Mammary microvascular endothelial cell (primary cell): ENCODE measurements at places on chromosomes 6 and 20. TPM values are rescaled to one million over a fixed set of nuclear protein-coding genes. Genes with fewer than 3 reads are reported as not detected.

Gene SSTR4
- not detected in 2 replicates for total RNA-seq

Gene POM121L2
- total RNA-seq: not detected in 2 replicates

Gene CTAGE9
- not detected in 2 replicates for total RNA-seq

Gene CHRNA4
- not detected in 2 replicates for total RNA-seq
